ENCODE measurements at places on chromosomes 3 and 15.

DNA sequence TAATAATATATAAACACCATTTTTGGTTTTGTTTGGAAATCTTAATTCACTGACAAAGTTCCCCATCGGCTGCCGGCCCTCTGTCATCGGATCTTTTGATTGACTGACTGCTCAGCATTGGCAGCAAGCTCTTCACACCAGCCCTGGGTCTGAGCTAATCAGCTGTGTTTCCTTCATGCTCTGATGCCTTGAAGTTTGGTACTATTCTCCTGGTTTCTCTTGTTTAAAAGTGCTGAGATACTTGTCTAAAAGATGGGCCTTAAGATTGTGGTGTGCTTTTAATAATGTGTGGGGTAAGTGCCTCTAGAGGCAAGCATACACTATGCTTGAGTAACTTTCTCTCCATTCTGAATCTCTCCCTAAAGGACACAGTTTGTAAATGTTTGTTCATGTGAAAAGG, 415.5 kb upstream of the TPRG1 start:
- no peak for DNase-seq

DNA sequence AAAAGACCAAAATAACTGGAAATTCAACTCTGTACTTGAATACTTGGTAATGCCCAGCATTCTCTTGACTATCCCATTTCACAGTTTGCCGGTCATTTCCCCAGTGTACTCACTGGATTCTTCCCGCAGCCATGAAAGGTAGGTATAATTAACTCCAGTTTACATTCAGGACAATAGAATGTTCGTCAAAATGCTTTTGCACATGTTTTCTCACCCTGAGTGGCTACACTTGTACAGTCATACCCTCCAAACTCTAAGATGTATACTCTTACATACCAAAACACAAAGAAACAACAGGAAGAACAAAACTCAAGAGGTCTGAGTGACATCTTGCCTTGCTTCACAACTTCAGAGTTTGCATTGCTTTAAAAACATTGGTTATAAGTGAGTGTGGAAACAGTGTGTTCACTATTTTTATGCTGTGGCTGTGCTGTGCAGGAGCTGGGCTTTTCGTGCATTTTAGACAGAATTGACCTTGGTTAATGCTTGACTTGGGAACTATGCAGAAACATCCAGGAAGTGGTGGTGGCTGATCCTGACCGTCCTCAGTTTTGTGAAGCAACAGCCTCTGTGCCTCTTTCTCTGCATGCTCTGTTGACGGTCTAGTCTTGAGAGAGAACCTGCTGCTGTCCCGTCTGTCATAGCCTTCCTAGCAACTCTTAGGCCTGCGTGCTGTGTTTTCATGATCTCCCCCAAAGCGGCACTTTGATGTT, 90.5 kb downstream of the IGF1R start:
- no peak for DNase-seq

- no peak for DNase-seq
Measured at GRCh38 chr15:48671103-48672022, 25.9 kb upstream of the FBN1 start.

DNA sequence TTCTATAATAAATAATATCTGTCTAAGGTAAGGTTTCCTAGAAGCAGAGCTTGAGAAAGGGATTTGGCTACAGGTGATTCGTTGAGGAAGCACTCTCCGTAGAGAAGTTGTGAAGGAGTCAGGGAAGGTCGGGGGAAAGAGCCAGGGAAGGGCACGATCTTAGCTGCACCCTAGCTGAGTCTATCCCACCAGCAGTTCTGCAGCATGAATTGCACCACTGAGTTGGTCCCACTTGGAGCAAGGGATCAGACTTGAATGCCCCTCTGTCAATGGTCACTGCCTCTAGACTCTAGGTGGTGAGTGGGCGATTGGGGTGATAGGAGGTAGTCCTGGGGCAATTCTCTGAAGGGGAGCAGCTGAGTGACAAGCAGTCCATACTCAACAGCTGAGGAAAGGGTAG, 13.5 kb downstream of the TMC3 start:
- no peak for DNase-seq

GRCh38 chr3:139074565-139075115, 29.9 kb upstream of the PRR23C start:
- no peak for DNase-seq

DNA sequence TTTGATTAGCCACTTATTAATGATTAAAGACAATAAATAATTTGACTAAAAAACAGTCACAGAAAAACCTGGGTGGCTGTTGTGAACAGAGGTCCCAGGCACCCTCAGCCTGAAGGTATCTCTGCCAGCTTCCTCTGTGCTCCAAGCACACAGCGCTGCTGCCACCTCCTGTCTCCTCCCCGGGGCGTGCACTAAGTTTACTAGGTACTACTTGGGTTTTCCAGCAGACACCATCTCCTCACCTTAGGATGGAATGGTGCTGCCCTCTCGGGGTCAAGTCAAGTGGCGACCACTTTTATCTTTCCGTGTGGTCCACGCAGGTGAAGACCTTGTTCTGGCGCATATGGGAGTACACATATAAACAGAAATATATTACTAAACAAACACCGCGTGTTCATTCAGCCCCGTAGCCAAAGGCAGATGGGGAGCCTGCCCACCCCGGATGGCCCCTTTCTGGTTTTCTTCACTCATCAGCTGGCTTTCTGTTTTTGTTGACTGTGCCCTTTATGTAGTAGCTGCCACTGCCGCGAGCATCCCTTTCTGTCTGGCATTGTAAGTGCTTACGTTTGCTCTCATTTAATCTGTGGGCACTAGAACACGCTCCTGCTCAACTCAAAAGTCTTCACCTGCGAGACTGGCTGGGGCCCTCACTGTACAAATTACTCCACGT, 128.0 kb downstream of the LRIG1 start:
- no peak for DNase-seq

GRCh38 chr3:45682311-45682710, 6.9 kb upstream of the SACM1L start:
- no peak for DNase-seq

DNA sequence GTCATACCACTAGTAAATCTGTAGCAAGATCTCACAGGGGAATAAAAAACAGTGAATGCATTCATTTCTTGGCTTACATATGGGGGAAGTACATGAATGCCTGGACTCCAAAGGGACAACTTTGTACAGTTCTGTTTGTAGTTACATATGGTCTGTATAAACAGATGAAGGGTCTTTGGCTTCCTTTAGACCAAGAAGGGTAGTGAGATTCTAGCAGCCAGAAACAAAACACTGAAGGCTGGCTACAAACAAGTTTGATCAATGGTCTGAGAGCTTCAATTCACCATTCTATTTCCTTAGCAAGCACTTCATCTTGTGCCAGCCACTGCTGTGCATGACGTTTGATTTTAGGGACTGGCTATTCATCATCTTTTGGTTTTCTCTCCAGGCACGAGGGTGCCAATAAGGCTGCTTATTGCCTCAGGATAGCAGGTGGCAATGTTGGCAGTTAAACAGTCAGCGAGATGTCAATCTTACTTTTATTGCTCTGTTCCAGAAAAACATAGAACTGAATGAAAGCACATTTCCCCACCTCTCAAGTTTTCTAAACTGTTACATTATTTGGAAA, 313.7 kb upstream of the COL8A1 start:
- DNase-seq: no peak

DNA sequence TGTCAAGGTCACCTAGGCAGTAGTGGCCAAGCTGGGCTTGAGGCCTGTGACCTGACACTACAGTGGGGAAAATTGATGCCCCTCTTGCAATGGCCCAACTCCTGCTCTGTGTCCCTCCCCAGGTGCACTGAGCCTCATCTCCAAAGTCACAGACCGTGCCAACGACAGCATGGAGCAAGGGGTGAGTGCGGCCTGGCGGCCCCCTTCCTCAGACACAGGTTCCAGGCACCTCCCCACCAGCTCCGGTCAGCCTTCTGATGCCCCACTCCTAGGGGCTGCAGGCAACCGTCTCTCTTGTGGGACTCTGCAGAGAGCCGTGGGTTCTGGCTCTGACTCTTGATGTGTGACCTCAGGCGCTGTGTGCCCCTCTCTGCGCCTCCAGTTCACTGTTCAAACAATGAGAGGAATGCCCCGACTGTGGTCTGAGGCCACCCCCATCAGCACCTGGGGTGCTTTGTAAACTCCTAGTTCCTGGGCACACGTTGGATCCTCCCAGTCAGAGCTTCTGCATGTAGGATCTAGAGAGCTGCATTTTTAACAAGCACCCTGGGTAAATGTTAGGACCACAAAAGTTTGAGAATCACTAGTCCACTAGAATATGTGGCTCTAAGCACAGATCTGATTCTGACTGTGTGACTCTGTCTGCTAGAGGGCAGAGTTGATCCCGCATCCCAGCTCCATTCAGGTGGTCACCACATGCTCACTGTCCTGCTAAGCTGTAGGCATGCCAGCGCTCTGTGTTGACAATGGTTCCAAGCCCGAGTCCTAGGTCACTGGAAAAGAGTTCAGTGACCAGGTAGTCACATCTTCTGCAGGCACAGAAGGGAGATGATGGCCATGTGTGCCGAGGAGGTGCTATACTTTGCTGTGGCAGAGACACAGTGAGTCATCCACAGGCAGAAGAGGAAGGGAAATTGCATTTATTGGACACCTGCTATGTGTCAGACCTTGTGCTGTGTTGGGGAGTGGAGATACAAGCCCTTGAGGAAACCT, 46.2 kb upstream of the NR2C2 start:
- DNase-seq: no peak

DNA sequence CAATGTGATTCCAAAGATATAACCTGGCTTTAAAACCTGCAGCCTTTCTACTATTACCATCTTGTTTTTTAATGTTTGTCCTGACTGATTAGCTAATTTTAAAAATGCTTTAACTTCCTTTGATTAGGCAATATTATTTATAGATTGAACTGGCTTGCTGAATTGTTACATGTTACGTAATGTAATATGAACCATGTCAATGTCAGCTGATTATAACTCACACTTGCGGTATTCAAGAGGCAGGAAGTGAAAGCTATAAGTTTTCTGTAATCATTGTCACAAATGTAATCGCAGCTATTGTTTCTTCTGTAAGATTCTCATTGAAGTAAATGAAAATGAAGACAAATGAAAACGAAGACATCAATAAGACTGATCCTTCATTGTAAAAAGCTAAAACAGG, 146.8 kb downstream of the ROBO2 start:
- no peak for DNase-seq

DNA sequence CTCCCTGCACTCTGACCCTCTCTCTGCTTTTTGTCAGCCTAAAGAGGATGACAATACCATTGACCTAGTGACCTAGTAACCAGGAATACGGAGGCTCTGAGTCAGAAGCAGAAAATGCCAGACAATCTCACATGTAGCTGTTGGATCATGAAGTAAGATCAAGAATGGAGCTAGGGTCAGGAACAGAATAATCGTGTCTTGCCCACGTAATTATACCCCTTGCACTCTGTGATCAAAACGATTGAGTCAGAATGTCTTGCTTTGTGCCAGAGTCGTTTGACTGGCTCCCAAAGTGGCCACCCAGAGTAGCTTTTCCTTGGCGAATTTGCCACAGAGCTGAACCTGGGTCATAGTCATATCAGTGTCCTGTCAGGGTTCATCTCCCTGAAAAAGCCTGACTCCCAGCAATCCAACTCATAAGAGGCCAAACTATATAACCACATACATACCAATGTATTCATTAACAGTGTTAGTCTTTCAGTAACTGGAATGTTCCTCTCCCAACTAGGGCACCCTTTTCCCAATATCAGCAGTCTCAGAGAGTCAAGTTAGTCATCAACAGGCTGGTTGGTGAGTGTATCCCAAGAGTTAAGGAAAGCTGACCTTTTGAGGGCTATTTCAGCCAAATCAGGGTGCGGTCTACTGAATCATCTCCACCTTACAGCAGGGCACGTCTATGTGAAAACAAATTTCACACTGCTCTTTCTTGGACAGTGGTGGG, 5.0 kb upstream of the CDV3 start:
- no peak for DNase-seq

DNA sequence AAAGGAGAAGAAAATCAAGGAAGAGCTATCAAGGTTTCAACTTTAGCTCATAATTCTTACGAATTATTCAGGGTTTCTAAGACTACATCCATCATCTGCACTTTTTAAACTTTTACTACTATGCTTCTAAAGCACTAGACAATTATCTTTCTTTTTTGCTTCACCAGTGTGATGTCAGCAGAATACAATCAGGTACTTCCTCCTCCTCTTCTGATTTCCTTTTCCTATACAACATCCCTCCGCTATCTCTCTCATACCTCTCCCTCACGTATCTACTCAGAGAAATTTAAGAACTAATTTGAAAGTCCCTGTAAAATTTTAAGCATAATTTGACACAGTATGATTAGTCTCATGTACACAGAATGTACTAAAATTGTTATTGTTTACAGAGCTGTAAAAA, 47.3 kb upstream of the USP50 start:
- no peak for DNase-seq

- DNase-seq: no peak
Measured at GRCh38 chr3:84965141-84965540, 6.4 kb downstream of the CADM2 start.

GRCh38 chr3:16824081-16824696, 60.6 kb upstream of the PLCL2 start:
- no peak for DNase-seq

Data from stimulated activated CD8-positive, alpha-beta memory T cell treated with anti-CD3 and anti-CD28 coated beads, Interleukin-2, amount 100 ng/mL, for 1 hour (primary cell).